Fibroblast of upper back skin (primary cell): ENCODE measurements at places on chromosomes 3 and 15.

DNA sequence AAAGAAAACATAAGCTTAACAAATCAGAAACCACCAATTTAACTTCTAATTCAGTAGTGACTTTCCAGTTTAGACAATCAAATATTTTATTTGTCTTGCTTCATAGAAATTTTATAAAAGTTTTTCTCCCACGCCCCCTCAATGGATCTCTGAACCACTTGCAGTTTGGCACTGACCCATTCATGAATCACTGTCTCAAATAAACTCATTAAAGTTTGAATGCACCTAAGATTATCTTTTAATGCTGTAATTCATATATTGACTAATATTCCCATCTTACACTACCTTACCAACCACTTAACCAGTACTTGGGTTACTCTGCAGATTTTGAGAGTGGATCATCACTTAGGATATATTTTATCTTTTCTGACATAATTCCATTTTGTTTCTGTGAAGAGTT, 880.2 kb downstream of the OTOL1 start:
- DNase-seq: no peak

DNA sequence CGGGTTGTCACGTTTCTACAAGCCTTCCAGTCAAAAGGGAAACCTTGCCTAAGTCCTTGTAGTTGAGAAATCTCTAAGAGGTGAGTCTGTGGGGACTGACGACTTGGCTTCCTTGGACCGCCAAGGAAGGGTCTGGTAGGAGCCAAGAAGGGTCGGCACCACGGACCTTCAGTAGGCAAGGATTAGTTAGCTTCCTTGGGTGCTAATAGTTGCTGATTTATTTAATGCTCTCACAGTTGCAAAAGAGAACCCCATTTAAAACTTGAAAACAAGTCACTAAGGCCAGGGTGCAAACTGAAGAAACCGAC, 361 bp upstream of the LCMT2 start:
- no peak for DNase-seq

DNA sequence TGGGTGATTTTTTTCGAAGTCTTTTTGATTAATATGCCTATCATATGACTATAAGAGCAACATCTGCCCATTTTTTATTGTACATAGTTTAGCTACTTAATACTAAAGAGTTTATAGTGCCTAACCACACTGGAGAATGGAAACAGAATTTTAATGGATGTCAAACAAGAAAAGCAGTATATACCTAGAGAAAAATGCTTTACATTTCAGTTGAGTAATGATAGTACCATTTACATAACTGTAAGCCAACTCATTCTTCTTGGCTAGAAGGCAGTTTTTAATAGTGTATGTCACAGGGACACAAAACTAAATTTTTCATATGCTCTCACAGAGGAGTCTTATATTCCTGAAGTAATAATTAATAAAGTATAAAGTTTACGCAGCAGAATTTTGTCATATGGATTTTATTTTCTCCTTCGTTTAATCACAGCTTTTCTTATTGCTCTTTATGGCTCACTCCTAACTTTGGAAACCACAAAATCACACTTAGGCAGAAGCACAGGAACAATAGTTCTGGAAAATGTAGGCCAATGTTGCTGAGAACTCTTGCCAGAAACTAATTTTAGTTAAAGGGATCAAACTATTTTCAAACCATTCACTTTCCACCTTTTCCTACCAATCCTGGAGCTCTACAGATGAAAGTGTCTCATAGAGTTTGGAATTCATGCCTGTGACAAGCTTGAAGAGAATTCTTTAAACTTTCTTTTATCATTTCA, 243.6 kb downstream of the ZIC1 start:
- peak; percentile 80 for DNase-seq

- DNase-seq: no peak
Observed at GRCh38 chr3:39376959-39377634, 6.1 kb upstream of the SLC25A38 start.

- no peak for DNase-seq
Observed at GRCh38 chr3:119794971-119795612, 13.2 kb downstream of the NR1I2 start.

DNA sequence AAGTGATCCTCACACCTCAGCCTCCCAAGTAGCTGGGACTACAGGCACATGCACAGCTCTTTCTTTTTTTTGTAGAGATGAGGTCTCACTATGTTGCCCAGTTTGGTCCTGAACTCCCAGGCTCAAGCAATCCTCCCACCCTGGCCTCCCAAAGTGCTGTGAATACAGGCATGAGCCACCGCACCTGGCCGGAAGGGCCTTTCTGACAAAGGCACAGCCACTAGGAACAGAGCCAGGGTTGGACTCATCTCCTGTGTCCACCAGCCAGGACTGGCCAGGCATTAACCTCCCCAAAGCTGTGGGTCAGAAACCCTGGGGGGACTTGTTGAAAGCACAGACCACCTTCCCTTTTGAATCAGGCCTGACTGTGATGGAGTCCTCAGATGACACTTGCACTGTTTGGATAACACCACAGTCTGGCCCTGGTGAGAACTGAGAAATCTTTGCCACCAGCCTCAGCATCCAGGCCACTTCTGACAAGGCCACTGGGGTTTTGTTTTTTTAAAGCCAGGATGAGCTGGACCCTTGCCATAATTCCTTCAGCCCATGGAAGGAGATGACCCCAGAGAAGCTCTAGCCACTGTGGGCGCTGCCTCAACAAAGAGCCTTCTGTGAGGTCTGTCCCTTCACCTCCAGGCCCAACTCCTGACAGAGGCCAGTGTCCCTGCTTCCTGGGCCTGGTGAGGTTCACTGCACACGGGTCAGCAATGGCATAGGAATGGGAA, 4.8 kb downstream of the TKT start:
- DNase-seq: no peak

- no peak for DNase-seq
Observed at GRCh38 chr3:20078194-20078714, 38.0 kb downstream of the KAT2B start.

DNA sequence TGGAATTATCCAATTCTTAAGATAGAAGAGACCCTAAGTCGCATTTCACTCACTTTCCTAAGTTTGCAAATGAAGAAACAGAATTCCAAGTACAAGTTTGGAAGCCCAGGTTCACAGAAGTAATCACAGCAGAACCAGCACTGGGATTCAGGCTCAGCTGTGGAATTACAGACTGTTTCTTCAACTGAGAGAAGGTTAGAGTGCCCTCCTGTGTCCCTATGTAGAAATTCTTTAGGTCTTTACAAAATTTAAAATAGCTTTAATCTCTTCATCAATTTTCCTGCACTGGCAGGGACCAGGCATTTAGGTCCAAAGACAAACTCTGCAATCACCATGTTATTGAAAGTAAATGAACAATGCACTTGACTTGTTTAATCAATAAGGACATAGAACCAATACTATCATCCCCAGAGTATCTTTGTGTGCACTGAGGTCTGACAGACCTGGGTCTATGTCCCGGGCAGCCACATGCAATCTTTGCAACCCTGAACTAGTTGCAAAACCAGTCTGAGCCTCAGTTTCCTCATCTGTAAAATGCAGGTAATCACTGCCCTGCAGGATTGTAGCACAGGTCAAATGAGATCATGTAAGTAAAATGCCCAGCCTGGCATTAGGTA, 96.3 kb upstream of the ZBED2 start:
- peak; percentile 58 for DNase-seq

- no peak for DNase-seq
Observed at GRCh38 chr15:78932258-78932808, 12.5 kb downstream of the CTSH start.

DNA sequence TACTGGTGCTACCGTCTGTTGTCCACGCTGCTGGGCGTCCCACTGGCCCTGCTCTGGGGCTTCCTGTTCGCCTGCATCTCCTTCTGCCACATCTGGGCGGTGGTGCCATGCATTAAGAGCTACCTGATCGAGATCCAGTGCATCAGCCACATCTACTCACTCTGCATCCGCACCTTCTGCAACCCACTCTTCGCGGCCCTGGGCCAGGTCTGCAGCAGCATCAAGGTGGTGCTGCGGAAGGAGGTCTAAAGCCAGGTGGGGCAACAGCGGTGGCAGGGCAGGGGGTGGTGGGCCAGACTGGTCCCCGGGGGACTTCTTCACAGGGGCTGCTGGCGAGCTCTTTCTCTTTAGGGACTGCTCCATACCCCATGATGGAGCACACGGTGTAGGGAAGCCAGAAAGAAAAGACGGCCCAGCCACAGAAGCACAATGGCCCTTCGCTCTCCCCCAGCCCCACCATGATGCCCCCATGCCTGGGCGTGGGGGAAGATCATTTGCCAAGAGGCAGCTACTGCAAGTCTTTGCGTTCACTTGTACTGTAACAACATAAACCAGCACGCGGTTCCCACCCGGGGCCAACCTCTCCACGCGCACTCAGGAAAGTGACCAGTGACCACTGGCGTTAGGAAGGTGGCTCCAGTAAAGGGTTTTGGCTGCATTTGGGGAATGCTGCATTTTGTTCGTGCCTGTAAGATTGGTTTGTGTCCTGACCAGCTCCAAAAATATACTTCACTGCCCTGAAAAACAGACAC, 12.2 kb downstream of the CAV3 start:
- DNase-seq: no peak

- peak; percentile 81 for DNase-seq
Observed at GRCh38 chr3:71579935-71580406, 3.6 kb downstream of the FOXP1 start.

GRCh38 chr3:14224895-14225294, 46.3 kb downstream of the LSM3 start:
- DNase-seq: peak; percentile 53

- no peak for DNase-seq
Observed at GRCh38 chr3:134282659-134283047, 32.0 kb upstream of the RYK start.

DNA sequence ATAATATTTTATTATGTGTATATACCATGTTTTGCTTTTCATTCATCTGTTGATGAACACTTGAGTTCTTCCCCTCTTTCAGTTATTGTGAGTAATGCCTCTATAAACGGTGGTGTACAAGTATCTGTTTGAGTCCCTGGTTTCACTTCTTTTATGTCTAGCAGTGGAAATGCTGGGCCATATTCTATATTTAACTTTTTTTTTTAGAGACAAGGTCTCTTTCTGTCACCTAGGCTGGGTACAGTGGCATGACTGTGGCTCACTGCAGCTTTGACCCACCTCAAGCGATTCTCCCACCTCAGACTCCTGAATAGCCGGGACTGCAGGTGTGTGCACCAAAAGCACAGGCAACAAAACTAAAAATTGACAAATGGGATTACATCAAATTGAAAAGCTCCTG, 19.9 kb downstream of the GOLM2 start:
- no peak for DNase-seq

GRCh38 chr3:186303965-186304364, 58.1 kb downstream of the DGKG start:
- no peak for DNase-seq

GRCh38 chr3:25652921-25653320, 11.8 kb downstream of the TOP2B start:
- peak; percentile 6 for DNase-seq

DNA sequence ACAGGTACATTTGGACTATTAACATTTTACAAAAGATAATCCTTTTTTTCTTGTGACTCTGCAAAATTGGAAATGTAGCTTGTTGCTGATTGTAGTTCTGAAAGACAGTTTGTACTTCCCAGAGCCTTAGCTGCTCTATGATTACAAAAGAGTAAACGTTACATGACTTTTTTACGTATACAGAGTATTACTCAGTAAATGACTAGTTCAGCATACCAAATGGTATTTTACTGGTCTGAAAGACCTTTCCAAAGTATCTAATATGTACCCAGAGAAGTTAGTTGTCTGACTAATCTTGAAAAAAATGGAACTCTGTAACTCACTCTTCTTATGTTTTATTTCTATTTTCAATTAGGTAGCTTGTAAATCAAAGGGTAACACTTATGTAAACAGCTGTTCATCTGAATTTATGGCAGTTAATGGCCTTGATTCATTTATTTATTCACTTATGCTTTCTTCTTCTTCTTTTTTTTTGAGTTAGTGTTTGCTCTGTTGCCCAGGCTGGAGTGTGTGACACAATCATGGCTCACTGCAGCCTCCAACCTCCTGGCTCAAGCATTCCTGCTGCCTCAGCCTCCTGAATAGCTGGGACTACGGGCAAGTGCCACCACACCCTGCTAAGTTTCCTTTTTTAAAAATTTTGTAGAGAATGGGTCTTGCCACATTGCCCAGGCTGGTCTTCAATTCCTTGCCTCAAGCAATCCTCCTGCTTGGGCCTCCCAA, 151.7 kb downstream of the C3orf38 start:
- no peak for DNase-seq

- no peak for DNase-seq
Observed at GRCh38 chr3:188125076-188125475, 28.9 kb upstream of the LPP start.

GRCh38 chr3:168617658-168618057, 521.9 kb upstream of the GOLIM4 start:
- DNase-seq: no peak

GRCh38 chr15:43095708-43096347, 10.0 kb downstream of the UBR1 start:
- peak; percentile 29 for DNase-seq

- no peak for DNase-seq
Observed at GRCh38 chr15:61063875-61064320, 165.2 kb downstream of the RORA start.

DNA sequence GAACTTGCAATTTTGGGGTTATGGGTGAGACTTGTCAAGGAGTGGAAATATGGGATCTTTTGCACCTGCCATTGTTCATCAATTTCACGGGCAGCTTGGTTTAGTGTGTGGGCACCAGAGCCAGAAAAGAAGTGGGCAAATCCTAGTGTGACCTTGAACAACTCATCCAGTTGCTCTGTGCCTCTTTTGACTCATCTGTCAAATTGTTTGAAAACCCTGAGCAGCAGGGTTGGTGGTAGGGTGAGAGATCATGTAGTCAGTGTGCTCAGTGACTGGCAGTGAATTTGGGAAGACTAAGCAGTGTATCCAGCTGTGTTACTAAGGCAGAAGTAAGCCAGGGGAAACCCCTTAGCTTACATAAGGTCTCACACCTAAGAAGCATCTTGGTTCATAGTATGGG, 293.0 kb upstream of the TRIM42 start:
- no peak for DNase-seq
